Mucosa of descending colon (tissue), 3 donors: ENCODE measurements at places on chromosomes 1 and 21. TPM values are rescaled to one million over a fixed set of nuclear protein-coding genes. Genes with fewer than 3 reads are reported as not detected.

HEYL gene
- total RNA-seq: 2.3 TPM

MSH4 gene
- total RNA-seq: 0.66 TPM

SLC22A15 gene
- 2.4 TPM for total RNA-seq

SPATA1 gene
- 3.5 TPM for total RNA-seq

KCNJ10 gene
- total RNA-seq: 0.73 TPM

FAM72D gene
- 0.19 TPM for total RNA-seq
